GM12865 (cell line): ENCODE measurements at places on chromosomes 11 and 22.

- DNase-seq = no peak
Observed at GRCh38 chr11:60939855-60940254, 12.1 kb downstream of the SLC15A3 start.

DNA sequence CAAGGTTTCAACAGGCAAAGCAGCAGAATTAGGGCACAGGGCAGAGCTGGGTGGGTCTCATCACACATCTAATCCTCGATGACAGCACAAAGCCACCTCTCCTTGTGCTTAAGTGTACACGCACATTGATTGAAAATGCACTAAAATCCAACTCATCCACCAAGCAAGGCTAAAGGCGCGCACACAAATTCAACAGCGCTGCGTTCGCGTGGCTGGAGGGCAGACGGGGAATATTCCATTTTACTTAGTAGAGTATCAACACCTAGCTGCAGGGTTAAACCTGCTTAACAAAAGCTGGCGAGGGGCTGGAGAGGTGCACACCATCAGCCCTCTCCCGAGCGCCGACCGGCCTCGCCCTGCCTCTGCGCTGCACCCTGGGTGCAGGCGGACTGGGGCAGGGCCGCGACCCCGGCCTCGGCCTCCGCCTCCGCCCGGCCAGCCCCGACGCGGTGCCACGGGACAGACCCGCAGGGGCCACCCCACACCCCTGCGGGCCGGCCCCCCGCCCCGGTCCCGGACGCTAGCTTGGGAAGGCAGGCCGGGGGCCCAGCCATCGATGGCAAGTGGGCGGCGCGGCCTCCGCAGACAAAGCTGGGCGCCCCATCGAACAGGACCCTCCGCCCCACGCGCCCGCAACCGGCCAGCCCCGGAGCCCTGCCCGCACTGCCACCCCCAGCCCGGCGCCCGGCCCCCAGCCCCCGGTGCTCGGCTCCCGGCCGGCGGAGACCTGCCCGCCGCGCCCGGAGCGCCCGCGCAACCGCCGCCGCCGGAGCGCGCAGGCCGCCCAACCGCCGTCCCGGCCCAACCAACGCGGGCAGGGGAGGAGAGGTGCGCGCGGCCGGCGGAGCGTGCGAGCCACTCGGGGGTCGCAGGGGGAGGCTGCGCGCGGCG is 929 bp downstream of the PRDM10 start:
- peak; percentile 43 for DNase-seq

DNA sequence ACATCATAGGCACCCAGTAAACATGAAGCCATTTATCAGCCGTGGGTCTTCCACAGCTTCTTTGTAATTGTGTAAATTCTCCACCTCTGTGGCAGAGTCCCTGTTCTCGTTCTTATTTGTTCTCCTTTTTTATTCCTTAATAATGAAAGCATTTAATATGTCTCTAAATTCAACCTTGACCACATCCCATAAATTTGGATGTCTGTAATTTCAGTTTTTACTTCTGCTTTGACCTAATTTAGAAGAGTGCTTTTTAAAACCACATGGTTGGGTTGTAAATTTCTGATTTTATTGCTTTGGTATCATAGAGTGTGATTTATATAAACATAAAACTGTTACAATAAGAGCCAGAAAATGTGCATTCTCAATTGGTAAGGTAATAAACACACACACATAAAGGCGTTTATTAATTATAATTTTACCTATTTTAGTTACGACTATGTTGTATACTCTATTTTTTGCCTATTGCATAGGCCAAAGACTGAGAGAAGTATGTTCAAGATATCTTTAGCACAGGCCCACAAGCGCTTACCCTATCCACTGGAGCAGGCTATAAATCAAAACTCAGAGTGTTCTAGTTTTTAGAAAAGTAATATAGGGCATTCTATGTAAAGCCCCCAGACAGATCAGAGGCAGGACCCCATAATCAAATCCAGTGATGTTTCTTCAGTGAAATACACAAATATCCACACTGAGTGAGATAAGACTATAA is 58.0 kb upstream of the CCND1 start:
- no peak for DNase-seq

GRCh38 chr11:117287668-117288067 is 3.5 kb upstream of the BACE1-AS start:
- DNase-seq = no peak

GRCh38 chr11:47571357-47571729 is 5.9 kb downstream of the PTPMT1 start:
- DNase-seq = no peak

DNA sequence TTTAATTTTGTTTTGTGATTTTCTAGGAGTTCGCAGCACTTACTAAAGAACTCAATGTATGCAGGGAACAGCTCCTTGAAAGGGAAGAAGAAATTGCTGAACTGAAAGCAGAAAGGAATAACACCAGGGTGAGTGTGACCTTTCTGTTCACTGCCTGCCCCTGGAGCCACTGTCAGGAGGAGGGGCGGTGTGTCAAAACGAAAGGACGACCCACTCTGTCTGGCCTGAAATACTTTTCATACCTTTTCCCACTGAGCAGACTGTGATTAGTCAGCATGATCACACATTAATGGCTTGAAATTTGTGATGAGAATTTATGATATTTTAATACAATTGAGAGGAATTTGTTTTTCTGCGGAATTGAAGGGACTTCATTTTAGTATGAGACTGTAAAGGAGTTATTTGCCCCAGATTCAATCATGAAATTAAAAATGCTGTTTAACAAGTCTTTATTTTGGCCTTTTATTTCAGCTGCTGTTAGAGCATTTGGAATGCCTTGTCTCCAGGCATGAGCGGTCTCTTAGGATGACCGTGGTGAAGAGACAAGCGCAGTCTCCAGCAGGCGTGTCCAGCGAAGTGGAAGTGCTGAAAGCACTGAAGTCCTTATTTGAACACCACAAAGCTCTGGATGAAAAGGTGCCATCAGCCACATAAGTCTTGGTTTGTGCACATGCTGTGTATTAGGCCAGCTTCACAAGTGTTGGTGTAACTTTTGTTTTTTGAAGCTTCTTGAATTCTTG is 54.1 kb downstream of the PPFIA1 start:
- DNase-seq = peak; percentile 66

- peak; percentile 79 for DNase-seq
Observed at GRCh38 chr22:29245626-29246385, 22.0 kb downstream of the RHBDD3 start.

DNA sequence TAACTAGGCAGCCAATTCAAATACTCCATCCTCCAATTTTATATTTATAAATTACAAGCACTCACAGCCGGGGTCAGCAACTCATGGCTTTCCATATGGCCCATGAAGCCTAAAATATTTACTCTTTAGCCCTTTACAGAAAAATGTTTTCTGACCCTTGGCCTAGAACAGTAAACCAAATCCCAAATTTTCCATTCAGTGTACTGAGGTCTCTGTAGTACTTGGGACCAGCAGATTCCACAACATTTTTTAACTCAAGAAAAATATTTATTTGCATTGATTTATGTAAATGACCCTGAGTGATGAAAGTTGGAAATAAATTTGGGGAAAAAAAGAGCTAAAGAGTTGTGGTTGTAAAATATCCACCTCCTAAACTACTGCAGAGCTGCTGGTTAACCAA is 82.6 kb downstream of the SLC1A2 start:
- DNase-seq = no peak

GRCh38 chr11:72370201-72370600 is 64.1 kb downstream of the CLPB start:
- DNase-seq = no peak

- peak; percentile 60 for DNase-seq
Observed at GRCh38 chr22:23243006-23243573, 62.8 kb downstream of the BCR start.

DNA sequence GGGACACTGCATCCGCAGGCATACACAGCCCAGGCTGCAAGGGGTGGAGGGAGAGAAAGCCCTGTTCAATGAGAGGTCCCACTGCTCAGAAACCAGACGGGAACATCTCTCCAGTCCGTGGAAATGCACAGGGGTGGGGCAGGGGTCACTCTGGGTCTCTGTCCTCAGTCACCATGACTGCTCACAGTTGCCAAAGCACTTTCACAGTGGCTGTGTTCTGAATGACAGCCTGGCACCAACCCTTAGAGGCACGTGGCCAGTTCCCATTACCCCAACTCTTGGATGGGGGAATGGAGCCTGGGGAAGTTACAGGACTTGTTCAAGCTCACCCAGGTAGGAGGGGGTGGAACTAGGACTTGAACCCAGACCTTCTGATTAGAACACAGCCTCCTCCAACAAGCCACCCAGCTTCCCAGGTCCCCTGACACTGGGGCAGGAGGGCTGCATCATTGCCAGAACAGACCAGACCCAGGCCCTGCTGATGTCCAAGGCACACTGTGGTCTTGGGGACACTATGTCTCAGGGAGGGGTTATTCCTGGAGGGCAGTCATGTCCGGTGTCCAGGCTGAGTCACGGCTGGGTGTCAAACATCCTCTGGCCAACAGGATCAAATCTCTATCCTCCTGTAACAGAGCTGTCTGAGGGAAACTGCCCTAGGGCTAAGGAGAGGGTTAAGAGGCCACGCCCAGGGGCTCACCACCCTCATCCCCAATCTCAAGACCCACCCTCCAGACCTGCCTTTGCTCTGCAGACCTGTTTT is 8.2 kb downstream of the ZNF70 start:
- no peak for DNase-seq

DNA sequence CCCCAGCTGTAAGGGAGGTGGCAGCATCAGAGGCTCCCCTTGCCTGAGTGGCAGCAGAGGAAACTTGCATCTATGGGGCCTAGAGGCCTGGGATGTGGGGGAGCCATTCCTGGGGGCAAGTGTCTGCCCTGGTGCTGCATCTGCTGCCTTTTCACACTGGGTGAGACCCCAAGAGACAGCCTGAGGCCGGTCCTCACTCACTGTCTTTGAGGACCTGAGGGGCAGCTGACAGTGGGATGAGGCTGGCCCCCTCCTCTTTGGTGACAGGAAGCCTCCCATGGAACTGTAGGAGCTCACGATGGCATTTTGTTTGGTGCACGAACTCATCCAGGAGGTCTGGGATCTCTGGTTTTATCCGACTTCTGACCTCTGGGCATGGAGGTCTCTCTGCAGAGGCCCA is 82.2 kb upstream of the PRODH start:
- DNase-seq = no peak

- DNase-seq = no peak
Observed at GRCh38 chr11:36187622-36188021, 101.6 kb downstream of the COMMD9 start.

GRCh38 chr11:15189189-15189588 is 74.5 kb downstream of the INSC start:
- DNase-seq = no peak

DNA sequence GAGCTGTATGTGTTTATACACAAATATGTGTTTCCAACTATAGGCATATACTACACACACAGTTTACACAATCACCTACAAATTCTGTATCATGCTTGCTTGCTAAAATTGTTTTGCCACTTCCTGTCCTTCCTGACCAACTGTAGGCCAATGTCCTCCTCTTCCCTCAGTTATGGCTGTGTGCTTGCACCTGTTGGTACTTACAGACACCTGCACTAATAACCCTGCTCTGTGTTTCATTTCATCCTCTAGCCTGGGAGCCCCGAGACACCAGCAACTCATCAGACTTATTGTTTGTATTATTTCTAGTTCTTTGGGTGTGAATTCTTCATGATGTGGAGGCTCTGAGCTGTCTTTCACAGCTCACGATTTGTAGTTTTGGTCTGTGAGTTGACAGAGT is 1.8 kb upstream of the NCF4 start:
- DNase-seq = no peak

DNA sequence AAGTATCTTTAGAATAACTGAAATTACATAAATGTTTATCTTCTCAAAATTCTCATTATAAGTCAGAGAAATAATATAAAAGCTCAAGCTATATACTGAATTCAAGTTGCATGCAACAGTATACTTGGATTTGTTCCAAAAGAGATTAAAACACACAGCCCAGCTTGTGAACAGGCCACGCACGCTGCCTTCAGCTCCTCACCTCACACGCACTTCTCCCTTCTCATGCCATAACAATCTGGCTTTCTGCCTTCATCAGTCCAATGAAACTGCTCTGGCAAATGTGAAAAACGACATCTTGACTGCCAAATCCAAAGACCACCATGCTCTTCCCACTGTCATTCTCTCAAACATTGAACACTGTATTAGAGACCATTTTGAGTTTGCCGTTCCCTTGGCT is 22.1 kb downstream of the ATP6V1E1 start:
- DNase-seq = no peak

GRCh38 chr22:19037282-19038163 is 84.7 kb downstream of the DGCR2 start:
- no peak for DNase-seq

GRCh38 chr11:42066113-42066512 is 606.7 kb upstream of the LRRC4C start:
- no peak for DNase-seq

DNA sequence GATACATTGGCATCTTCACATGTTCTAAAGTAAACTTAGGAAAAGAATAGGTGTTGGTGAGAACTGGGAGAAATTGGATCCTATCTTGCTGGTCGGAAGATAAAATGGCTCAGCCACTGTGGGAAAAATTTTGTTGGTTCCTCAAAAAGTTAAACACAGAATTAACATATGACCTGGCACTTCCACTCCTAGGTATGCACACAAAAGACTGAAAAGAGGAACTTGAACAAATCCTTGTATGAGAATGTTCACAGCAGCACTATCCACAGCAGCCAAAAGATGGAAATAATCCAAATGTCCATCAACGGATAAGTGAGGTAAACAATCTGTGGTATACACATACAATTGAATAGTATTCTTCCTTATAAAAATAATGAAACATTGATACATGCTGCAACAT is 4.8 kb upstream of the TPH1 start:
- no peak for DNase-seq

- DNase-seq = no peak
Observed at GRCh38 chr11:44595964-44596381, 30.5 kb downstream of the CD82 start.

GRCh38 chr11:132008872-132009271 is 638.5 kb downstream of the NTM start:
- DNase-seq = no peak

GRCh38 chr11:58957922-58958321 is 18.6 kb downstream of the GLYATL1 start:
- DNase-seq = peak; percentile 58

GRCh38 chr22:45783690-45784089 is 112.1 kb downstream of the ATXN10 start:
- no peak for DNase-seq

- peak; percentile 17 for DNase-seq
Observed at GRCh38 chr22:19478045-19478900, 720 bp downstream of the UFD1 start.

- DNase-seq = no peak
Observed at GRCh38 chr11:121235057-121235456, 57.5 kb upstream of the SC5D start.

DNA sequence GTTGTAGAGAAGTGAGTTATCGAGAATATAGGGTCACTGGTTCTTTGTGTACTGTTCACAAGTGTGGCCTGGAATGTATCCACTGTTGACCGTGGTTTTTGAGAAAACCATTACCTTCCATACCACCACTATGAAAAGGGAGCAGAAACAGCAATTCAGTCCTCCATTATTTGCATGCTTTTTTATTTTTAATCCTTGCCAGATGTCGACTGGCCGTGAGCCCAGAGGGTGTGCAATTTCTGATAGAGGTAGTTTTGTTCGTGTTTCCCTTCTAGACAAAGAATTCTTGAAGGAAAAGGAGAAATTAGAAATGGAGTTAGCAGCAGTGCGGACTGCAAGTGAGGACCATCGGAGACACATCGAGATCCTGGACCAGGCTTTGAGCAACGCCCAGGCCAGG is 81.7 kb downstream of the AMOTL1 start:
- no peak for DNase-seq

GRCh38 chr11:71562120-71562519 is 3.2 kb upstream of the KRTAP5-10 start:
- DNase-seq = no peak
